ENCODE measurements at places on chromosomes 3 and 15.

DNA sequence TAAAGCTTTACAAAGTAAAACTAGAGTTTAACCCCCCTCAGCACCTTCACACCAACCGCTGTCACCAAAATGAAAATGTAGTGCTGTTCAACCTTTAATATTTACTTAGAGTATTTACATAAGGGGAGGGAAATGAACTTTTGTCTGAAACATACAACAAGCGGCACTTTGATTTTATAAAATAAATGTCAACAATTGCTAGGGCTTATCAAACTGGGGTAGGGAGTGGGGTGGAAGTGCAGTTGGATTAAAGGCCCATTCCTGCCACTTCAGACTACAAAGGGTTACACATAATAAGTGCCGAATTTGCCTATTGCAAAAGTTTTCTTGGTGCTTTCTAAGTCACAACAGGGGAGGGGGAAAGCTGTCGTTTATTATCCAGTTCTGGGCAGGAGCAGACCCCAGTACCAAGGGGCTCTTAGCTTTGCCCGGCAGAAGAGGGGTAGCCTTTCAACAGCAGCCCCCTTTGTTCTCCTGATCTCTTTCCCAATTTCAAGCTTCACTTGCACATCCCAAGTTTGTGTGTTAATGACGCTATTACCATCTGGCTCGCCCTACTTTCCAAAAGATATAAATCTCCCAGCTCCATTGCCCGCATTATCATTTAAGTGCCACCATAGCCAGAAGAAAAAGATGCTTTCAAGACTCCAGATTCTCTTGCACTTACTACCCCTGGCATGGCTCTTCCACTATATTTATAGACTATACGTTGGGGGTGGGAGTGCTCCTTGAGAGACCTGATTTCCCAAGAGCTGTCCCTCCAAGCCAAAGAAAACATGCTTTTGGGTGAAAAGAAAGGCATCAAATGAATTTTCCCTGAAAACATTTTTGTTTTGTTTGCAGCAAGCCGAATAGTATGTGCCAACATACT, 17.0 kb downstream of the SOX2 start:
- DNase-seq = no peak

DNA sequence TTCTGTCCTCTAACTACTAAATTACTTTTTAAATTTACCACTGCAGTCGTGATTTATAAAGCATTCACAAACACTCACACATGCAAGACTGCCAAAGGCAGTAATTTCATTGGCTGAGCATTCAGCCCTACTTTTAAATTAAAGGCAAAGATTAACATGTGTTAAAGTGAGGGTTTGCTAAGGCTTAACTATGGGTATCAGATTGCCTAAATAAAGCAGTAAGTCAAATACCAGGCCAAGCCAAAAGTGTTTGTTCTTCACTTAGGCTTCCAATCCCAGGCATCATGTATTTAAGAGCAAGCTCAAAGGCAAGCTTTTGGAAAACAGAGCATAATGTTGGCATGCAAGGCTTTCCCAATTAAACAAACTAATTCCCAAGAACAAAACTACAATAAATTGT, 187.3 kb downstream of the SUCNR1 start:
- no peak for DNase-seq

DNA sequence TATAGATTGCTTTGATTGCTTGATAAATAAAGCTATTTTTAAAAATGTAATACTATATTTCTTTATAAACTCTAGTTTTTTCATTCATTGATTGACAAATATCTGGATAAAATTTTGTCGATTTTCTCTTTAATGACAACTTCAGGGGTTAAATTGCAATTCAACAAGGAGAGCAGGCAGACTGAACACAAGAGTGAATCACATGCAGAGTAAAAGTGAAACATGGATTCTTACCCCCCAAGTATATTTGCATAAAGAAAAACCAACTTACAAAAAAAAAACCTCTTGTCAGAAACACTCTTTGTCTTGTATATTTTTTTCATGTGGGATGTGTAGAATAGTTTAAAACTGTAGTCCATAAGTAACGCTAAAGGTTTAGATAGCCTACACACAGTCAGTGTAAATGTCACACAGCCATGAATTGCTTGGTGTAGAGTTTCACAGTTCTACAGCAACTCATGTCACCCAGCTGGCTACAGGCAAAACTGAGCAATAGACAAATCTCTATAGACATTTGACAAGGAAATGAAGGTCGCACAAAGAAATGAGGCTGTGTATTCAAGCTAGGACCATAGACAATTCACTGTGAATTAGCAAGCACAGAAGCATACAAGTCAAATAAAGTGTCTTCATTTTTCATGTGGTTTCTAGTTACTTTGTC, 141.6 kb downstream of the THRB start:
- no peak for DNase-seq

DNA sequence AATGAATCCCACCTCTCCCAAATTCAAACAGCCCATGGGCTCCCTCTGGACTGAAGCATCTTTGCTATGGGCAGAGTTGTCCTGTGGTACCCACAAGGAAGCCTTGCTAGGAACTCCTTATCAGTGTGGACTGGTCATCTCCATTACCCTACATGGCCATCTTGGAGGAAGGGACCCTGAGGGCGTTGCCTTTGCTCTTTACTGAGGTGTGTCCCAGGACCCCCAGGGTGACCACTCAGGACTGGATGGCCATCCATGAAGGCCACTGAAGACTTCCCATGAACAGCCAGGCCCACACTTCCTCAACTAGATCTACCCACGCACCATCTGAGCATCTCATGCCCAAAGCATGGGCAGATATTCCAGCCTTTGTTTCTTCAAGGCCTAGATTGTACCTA, 20.0 kb downstream of the RTP3 start:
- no peak for DNase-seq

- peak; percentile 59 for DNase-seq
Observed at GRCh38 chr3:98521897-98522543, 682 bp downstream of the CLDND1 start.

GRCh38 chr3:54818486-54818885, 109.4 kb downstream of the LRTM1 start:
- no peak for DNase-seq

DNA sequence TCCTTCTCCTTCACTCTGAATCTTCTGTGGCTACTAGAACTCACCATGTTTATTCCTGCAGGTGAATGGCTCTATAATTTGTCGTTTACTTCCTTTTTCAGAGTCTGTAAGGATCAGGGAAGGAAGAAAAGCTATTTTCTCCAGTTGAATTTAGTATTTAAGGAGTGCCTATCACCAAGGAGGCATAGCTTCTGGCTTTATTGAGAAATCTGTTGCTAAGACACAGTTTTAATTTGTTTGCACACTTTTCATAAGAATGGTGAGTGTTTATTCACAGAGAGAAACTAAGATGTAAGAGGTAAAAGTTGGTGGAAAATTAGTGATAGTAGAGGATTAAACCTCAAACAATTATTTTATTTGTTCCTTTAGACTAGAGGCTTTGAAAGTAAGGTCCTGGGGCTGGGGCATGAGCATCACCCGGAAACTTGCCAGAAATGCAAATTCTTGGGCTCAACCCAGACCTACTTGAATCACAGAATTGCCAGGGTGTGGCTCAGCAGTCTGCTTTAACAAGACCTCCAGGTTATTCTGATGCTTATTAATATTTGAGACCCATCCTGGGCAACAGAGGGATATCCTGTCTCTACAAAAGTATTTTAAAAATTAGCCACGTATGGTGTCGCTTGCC, 461.3 kb downstream of the AGBL1 start:
- no peak for DNase-seq

DNA sequence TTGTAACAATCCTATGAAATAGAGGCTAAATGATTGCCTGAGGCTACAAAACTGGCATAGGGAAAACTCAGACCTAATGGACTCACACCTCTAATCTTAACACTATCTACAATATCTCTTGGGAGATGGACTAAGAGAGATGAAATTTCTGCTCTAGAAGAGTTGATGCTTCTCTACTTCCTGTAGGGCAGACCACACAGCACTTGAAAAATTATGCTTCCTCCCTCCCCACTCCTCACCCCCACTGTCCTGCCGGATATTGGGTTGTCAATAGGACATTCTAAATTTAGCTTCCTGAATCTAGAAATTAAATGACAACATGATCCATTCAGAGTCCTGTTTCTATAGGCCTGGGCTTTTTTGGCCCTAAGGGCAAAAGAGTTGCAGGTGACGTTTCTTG, 295.6 kb downstream of the GAP43 start:
- no peak for DNase-seq

Measured in stimulated activated naive CD8-positive, alpha-beta T cell treated with anti-CD3 and anti-CD28 coated beads, Interleukin-15, Interleukin-2, amounts not matched to agents 100 U/mL and 50 U/mL, for 24 hours (primary cell).